ENCODE measurements at places on chromosomes 7 and 10.

DNA sequence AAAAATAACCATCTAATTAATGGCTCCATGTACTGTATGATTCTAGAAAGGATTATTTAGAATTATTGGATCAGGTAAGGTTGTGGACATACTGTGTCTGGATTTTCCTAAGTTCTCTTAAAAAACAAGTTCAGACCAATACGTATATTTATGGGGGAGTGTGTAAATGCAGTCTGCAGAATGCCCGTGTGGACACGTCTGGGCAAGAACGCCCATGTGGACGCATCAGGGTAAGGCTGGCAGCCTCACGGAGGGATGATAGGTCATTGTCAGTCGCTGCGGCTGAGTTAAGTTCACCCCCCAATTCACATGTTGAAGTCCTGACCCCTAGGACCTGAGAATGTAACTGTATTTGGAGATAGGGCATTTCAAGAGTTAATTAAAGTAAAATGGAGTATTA lies 160.0 kb upstream of the SHH start:
- DNase-seq: no peak

GRCh38 chr7:142668495-142668894 lies 80.8 kb upstream of the PRSS1 start:
- no peak for DNase-seq

DNA sequence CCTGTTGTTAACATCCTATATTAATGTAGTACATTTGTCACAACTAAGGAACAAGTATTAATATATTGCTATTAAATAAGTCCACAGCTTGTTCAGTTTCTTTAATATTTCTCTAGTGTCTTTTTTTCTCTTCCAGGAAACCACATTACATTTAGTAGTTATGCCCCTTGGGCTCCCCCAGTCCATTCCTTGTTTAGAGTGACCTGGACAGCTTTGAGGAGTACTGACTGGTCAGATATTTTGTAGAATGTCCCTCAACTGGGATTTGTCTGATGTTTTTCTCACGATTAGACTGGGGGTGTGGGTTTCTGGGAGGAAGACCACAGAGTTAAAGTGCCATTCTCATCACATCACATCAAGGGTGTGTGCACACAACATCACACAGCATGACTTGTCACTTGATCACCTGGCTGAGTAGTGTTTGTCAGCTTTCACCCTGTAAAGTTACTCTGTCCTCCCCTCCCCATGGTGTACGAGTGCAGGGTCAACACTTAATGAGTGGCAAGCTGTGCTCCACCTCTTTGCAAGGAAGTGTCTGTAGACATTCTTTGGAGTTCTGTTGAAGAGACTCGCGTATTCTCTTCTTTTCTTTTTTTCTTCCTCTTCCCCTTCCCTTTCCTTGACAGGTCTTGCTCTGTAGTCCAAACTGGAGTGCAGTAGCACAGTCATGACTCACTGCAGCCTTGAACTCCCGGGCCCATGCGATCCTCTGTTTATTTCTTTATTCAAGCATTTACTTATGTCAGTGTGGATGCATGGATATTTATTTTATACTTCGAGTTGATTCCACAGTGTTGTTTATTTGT lies 10.2 kb downstream of the LMTK2 start:
- DNase-seq: no peak

DNA sequence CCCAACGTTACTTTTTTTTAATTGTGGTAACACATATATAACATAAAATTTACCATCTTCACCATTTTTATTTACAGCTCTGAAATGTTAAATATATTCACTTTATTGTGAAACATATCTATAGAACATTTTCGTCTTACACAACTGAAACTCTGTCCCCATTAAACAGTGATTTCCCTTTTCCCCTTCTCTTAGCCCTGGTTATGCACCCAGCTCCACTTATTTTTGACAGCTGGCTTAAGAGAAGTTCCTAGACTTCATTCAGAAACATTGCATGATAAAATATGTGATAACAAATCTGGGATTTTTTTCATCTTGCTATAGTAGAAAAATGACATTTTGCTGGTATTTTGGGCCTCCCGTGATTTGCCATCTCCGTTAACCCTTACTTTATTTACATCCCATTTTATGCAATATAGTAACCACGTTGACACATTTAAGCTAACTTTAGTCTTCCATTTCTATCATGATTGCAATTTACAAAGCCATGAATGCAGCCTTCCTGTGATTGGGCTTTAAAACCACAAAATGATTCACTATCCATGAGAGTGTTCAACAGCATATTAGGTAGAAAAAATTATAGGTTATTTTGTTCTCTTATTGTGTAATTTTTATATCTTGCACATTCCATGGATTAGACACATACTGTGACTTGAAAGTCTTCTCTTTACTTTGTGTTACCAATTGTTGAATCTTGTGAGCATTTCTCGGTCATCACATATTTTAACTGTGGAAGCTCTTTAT lies 139.6 kb downstream of the SND1 start:
- no peak for DNase-seq

- DNase-seq: peak; percentile 45
Observed at GRCh38 chr7:13034693-13035092, 347.3 kb downstream of the ARL4A start.

GRCh38 chr10:84202349-84202748 lies 8.0 kb downstream of the CDHR1 start:
- no peak for DNase-seq

DNA sequence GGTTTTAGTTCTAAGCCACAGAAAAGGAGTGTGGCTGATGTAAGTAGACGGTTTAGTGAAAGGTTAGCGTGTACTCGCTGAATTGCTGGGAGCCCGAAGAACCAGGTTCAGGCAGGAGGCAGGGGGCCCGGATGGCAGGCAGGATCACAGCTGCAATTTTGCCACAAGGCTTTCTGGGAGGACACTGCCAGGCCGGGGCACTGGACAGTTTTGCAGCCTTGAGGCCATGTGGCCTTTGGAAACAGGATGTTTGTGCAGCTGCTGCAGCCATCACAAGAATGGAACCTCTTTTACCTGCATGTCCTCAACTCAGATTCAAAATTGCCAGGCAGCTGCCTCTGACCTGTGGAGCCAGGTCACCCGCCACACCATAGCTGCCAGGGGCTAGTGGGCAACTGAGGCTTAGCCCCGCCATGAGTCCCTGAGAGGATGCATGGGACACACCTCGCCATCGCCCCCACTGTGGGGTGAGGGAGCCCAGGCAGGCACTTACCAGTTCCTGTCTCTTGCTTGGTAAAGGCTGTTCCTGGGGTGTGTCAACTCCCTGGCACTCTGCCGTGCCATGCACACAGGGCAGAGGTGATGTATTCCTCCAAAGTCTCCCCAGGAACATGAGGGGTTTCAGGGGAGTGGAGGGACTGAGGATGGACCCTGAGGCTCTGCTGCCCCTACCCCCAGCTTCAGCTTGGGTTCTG lies 188.6 kb downstream of the RPS24 start:
- no peak for DNase-seq

GRCh38 chr7:134792968-134793367 lies 13.5 kb downstream of the CALD1 start:
- no peak for DNase-seq

GRCh38 chr10:8061274-8062211 lies 7.1 kb downstream of the GATA3 start:
- no peak for DNase-seq

Data from iPS DF 19.7 (cell line).